ENCODE measurements at places on chromosomes 16 and 17.

GRCh38 chr16:87358696-87359095 lies 24.9 kb downstream of the FBXO31 start:
- no peak for DNase-seq

- no peak for DNase-seq
These were observed 66.8 kb downstream of the C16orf78 start for GRCh38 chr16:49440156-49441065.

- no peak for DNase-seq
These were observed 90.5 kb upstream of the SOX9 start for GRCh38 chr17:72030067-72030899.

GRCh38 chr17:67477687-67478086 lies 100.6 kb downstream of the PITPNC1 start:
- no peak for DNase-seq

DNA sequence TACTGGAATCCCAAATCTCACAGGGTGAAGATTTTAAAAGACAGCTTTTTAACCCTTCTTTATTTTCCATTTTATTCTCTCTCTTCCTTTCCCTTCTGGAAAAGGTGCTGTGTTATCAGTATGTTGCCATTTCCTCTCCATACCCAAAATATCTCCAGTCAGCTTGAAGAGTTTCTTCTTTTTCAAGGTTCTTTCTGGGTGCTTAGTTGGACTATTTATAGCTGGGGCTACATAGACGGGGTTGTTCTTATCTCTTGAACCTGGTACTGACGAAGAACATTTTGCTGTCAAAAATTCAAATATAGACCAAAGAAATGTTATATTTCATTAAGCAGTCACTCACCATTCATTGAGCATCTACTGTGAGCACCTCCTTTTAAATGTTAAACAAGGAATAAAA lies 48.6 kb downstream of the IST1 start:
- no peak for DNase-seq

DNA sequence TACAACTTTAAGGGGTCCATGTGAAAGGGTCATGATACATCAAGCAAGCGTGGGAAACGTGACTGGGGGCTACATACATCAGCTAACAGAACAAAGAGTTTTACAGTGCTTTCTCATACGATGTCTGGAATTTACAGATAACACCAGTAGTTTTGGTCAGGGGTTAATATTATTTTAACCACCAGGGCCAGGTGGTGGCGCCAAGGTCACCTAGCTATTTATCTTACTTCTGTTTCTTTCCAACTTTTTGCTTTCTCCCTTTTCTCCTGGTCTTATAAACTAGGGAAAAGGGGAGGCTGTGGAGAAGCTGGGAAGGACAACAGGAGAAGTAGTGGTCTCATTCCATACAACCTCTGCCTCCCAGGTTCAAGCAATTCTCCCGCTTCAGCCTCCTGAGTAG lies 37.9 kb downstream of the CLEC3A start:
- DNase-seq = no peak

- no peak for DNase-seq
These were observed 9.4 kb downstream of the CETP start for GRCh38 chr16:56970934-56971767.

DNA sequence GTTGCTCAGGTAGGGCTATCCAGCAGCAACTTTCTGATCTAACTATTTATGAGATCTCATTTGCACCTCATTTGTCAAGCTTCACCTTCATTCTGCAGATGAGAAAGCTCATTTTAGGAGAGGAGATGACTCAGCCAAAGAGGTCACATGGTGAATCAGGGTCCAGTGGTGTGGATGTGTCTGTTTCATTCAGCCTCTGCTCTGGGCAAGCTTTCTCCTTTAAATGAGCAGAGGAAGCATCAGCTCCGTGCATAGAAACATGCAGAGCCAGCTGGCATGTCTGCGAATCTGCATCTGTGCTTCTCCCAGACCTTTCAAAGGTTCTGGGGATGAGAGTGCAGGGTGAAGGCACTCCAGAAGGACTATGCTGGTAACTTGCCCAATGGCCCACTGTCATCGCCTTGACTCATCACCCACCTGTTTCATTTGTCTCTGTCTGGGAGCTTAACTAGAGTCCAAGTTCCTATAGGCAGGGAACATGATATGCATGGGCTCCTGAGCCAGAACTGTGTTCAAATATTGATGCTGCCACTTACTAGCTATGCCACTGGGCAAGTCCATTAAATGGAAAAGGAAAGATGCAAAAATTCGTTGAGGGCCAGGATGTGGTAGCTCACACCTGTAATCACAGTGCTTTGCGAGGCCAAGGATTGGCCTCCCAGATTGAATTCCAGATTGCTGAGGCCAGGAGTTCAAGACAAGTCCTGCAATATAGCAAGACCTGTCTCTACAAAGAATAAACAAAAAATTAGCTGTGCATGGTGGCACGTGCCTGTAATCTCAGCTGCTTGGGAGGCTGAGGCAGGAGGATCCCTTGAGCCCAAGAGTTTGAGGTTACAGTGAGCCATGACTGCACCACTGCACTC lies 67.1 kb upstream of the NLK start:
- DNase-seq = no peak

DNA sequence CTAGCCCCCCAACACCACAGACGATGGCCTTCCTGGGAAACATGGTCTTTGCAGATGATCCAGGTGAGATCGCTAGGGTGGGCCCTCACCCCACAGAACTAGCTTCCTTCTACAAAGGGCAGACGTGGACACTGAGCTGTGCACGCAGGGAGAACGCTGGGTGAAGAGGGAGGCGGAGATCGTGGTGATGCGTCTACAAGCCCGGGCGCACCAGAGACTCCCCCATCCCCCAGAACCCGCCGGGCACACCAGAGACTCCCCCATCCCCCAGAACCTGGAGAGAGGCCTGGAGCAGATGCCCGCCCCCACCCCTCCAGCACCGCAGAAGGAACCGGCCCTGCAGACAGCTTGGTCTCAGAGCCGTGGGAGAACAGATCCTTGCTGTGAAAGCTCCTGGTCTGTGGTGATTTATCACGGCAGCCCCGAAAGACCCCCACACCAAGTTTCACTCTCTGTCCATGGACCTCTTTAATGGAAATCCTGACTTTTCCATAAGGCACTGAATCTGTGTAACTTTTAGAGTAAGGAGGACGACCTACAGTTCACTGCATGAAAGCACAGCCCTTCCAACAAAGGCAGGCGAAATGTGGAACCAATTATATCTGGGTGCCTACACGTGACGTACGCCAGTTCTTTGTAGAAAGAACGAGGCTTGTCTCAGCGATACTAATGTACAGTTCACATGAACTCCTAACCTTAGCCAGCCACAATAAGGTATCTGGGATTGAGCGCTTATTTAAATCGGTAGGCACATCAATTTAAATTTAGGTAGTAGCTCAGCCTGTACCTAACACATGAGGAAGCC lies 88.5 kb downstream of the ANKRD11 start:
- no peak for DNase-seq

GRCh38 chr16:61644736-61645135 lies 391.5 kb downstream of the CDH8 start:
- no peak for DNase-seq

GRCh38 chr16:29900888-29901606 lies 759 bp downstream of the ASPHD1 start:
- no peak for DNase-seq

DNA sequence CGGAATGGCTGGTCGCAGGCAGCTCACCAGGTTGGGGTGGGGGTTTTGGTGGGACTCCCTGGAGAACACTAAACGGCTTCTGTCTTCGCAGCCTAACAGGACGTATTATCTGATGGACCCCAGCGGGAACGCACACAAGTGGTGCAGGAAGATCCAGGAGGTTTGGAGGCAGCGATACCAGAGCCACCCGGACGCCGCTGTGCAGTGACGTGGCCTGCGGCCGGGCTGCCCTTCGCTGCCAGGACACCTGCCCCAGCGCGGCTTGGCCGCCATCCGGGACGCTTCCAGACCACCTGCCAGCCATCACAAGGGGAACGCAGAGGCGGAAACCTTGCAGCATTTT lies 59.7 kb downstream of the PDPK1 start:
- DNase-seq = no peak

GRCh38 chr16:2520784-2521531 lies 787 bp downstream of the AMDHD2 start:
- DNase-seq = peak; percentile 29

DNA sequence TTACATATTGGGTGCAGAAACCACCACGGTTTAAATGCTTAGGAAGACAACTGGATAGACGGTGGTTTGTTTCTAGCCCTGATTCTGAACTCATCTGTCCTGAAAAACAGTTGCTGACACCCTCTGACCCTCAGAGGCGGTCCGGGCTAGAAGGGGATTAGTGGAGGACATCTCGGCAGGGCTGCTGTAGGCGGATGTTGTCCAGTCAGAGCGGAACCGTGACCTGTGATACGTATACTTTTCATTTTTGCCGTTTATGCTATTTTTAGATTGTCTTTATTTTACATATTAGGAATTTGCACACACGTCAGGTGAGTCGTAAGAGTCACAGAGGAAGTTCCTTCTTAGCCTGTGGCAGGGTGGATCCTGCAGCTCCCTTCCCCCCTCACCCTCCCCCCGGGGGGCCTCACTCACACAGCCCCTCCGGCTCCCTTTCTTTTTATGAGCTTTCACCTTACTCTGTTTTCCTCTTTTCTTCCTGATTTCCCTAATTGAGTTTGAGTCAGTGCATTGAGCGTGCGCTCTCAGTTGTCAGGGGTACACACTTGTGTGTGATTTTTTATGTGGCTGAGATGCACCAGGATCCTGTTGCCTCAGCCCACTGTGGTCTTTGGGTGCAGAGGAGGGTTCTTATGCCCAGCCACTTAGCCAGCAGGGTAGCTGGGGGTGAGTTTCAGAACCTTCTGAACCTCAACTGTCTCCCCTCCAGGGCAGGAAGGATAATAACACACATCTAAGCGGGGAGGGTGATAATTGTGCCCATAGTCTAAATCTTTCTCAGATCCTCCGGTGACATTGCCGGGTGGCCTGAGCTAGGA lies 211.1 kb upstream of the CHMP6 start:
- no peak for DNase-seq

DNA sequence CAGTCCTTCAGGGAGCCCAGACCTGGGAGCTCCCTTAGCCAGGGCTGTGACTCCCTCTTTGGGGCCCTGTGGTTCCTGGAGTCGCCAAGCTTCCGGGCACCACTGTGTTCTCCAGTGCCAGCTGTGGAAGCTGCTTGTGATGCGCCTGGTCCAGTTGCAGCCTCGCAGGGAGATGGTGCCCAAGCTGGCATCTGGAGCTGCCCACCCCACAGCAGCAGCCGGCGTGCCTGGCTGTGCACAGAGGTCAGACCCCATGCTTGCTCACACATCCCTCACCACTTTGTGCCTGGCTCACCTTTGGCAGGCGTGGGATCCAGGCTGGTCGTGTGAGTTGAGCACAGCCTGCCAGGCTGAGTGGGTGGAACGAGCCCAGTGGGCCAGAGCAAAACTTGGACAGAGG lies 18.2 kb downstream of the RHOT1 start:
- DNase-seq = no peak

GRCh38 chr16:84356591-84357116 lies 11.7 kb upstream of the ATP2C2 start:
- no peak for DNase-seq

GRCh38 chr17:75006653-75007052 lies 5.8 kb upstream of the MRPL58 start:
- no peak for DNase-seq

Measured in activated CD8-positive, alpha-beta memory T cell treated with anti-CD3 and anti-CD28 coated beads for 4 hours (primary cell).